GM23248 (cell line): ENCODE measurements at places on chromosomes 2 and 18.

DNA sequence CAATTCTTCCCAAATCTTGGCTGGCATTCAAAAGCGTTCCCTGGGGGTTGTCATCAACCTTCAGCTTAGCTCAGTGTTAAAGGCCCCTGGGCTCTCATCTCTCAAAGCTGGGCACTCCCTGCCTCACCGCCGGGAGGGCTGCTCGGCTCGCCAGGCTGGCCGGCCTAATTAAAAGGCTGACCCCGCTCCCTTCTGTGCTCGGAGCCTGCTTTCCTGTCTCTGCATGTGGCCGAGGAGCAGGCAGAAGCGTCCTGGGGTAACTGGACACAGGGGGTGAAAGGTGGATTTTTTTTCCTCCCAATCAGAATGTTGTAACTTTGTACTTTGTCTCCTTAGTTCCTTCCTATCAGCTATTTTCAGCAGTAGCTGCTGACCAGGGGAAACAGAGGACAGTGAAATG, 231.1 kb downstream of the GBX2 start:
- no peak for DNase-seq

GRCh38 chr2:86037141-86037794, 68.4 kb downstream of the POLR1A start:
- peak; percentile 94 for DNase-seq

DNA sequence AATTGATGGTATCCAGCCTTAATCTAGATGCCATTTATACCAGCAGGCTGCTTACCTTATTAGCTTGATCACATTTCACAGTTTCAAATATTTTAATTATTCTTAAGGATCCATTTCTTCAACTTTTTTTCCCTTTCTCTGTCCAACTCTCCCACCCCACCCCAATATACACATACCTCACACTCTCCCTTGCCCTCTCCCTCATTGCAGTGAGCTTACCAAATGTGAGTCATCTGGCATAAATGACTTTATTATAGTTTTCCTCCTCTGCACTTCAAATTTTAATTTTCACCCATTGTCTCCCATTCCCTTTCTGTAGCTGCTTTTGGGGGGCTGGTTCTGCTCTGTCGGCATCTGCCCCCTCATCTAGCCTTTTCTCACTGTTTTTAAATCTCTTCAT, 12.9 kb downstream of the HTR2B start:
- peak; percentile 70 for DNase-seq

DNA sequence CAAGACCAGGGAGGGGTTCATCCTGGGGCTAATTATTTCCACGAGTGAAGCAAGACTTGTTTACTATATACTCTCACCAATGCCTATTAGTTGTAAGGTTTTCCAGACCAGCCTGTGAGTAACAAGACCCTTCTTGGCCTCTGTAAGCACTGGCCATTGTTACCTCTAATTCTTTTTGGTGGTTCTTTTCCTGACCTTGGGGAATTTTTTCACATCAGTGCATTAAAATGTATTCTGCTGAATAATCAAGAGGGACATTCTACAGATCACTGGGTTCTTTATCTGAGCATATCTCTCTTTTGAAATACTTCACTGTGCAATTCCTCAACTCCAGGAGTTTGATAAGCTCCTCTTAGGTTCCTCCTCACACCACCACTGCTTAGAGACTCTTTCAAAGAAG, 909.9 kb upstream of the ACVR2A start:
- DNase-seq = no peak

GRCh38 chr2:73925853-73926492, 707 bp upstream of the DGUOK start:
- no peak for DNase-seq

- DNase-seq = no peak
Observed at GRCh38 chr18:23710068-23710527, 20.8 kb downstream of the LAMA3 start.
